ENCODE measurements at places on chromosomes 16 and 17. TPM values are rescaled to one million over a fixed set of nuclear protein-coding genes. Genes with fewer than 3 reads are reported as not detected.

ATXN2L gene
- 45.5 TPM for total RNA-seq

ATP6V0C gene
- 48.9 TPM for total RNA-seq

MLLT6 gene
- 19.1 TPM for total RNA-seq

IRF8 gene
- total RNA-seq = not detected

TMEM256 gene
- total RNA-seq = 43.7 TPM

FAM234A gene
- total RNA-seq = 49.5 TPM

CRHR1 gene
- not detected for total RNA-seq

KCNH6 gene
- not detected for total RNA-seq

CRYBA1 gene
- total RNA-seq = not detected

DNA sequence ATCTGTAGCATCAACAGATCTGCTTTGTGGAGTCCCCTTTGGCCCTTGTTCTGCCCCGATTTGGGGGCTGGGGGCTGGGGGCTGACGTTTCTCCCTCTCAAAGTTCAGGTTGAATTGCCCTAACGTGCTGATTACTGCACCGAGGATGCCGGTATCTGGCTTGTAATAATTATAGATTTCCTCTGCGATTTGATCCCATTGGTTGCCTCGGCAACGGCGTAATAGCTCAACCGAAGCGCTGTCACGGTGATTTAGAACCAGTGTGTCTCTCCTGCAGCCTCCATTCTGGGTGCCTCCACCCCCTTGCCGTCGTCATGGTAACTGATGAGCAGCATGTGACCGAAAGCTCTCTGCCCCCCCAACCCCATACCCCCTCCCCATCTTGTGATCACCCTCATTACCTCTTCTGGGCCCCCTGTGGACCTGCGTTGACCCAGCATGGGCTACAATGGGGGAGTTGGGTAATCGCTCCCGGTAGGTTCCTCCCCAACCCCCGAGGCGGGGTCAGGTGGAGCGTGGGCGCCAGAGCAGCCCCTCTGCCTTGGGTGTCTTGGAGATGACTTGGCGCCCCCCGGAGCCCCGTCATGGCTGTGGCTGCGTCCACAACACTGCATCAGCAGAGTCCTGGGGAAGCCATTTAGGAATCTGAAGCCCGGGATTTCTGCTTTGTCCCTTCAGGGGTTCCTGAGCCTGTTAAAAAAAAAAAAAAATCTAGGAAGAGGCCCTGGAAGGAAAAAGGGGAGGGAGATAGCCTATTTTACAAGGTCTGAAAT, 38.4 kb downstream of the ABAT start:
- DNase-seq = no peak

DNA sequence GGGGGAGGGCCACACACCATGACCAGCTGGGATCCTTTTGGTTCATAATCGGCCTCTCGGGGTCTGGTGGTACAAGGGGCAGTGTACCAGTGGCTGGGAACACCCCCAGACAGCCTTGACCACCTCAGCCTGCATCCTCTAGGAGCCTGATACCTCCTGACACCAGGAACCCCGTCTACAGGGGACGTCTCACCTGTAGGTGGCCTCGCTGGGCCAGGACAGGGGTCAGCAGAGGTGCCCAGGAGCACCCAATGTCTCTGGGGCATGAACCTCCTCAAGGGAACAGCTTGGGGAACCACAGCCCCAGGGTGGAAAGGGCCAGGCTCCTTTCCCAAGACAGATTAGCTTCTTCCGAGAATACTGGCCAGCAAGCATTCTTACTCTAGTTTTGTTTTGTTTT, 2.5 kb upstream of the METRNL start:
- no peak for DNase-seq

DNA sequence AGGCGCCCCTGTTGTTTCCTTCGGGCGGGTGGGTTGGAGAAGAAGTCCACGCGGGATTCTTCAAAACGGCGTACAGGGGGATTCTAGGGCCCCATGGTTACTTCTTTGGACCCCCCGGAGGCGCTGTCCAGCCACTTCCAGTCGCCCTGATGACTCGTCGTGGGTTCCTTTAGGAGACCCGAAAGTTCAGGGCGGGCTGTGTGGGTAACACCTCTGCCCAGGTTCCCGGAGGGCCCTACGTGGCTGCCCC, 716 bp upstream of the HIC1 start:
- no peak for DNase-seq

DNA sequence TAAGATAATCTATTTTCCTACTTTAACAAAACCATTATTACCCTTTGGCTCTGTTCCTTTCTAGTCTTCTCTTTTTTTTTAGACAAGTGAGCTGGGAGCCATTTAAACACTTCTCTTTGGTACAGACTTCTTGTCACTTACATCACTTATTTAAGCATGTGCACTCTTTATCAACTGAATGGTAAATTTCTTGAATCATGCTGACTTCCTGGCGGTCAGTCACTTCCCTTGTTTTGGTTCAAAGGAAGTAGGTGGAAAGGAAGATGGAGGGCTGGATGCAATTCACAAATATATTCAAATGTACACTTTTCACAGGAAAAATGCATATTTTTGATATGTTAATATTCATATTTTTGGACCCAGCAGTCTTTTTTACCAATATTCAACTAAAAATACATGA, 97.1 kb downstream of the ITFG1 start:
- no peak for DNase-seq

GRCh38 chr16:89371968-89372634, 118.3 kb downstream of the ANKRD11 start:
- DNase-seq = no peak

DNA sequence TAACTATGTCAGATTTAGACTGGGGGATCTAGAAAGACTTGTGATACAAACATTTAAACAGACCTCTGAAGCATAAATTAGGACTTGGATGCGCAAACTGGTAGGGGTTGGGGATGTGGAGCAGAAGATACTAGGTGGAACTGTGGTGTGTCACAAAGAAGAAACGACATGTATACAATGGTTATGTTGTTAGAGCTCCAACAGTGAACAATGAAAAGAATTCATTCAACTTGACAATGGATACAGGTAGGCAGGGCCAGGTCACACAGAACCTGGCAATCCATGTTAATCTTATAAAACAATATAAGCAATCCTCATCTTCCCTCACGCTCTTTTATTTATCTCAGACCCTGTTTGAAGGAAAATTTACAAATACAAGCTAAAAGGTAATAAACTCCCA, 102.0 kb downstream of the CDC27 start:
- DNase-seq = no peak

DNA sequence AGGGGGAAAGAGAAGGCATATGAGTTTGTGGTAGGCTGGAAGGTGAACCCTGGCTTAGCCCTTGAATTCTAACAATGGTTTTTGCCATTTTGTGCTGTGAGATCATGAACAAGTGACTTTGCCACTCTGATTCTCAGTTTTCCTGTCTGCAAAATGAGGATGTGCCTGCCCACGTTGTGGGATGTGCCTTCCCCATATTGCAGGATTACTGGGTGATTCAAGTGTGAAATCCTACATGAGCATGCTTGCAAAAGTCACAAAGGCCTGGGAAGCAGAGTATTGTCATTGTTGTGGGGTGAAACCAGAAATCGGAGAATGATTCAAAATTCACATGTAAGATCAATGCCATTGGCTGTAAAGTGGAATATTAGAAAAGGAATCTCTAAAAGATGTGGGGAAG, 28.6 kb upstream of the TVP23A start:
- no peak for DNase-seq

GRCh38 chr17:2416010-2416734, 15.3 kb upstream of the MNT start:
- DNase-seq = peak; percentile 92

DNA sequence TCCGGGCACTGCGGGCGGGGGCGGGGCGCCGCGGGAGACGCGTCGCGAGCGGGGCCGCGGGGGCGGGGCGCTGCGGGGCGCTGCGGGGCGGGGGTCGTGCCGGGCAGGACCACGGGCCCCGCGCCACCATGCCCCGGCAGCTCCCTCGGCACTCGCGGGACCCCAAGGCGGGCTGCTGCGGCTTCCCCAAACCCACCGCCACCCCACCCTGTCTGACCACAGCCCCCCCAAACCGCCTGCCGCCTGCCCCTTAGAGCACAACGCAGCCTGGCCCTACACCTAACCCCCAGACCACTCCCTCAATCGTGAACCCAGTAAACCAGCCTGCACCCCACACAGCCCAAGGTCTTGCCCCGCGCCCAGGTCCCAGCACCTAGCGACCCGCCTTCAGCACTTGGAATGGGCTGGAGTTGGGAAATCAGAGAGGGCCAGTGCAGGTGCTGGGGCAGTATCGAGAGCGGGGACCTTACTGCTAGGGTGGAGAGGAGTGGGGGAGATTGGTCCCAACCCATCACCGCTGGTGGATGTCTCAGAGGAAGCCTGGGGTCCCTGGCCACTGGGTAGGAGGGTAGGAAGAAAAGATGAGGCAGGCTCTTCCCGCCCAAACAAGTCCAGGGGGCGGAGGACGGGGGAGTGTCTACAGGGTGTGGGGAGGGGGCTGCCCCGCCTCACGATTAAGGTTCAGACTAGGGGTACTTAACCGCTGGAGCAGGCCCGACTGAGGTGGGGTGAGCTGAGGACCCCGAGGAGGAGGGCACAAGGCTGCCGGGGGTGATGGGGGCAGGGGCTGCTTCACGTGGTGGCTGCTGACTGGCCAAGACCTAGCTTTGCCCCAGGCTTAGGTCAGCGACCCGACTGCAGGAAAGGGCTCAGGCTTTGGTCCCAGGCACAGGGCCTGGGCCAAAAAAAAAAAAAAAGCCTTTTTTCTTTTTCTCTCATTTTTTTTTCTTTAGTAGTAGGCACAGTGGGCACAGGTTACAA, 539 bp upstream of the VAMP2 start:
- DNase-seq = no peak

GRCh38 chr16:57413301-57413730, 8.7 kb downstream of the CCL17 start:
- no peak for DNase-seq

DNA sequence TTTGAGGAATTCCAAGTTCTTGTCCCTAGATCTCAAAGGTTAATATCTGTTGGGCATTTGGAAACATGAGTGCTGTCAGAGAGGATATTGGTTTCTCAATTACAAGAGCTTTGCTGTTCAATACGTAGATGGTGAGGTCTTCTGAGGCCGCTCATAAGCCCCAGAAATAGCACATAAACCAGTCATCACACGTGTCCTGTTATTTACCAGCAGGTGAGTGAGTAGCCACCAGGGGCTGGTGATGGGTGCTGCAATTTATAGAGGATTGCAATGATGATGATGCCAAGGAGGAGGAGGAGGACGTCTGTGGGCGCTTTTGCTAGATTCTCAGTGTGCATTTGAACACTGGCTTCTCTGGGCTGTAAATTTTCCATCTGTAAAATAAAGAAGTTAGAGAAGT, 89.0 kb downstream of the SALL1 start:
- DNase-seq = no peak

DNA sequence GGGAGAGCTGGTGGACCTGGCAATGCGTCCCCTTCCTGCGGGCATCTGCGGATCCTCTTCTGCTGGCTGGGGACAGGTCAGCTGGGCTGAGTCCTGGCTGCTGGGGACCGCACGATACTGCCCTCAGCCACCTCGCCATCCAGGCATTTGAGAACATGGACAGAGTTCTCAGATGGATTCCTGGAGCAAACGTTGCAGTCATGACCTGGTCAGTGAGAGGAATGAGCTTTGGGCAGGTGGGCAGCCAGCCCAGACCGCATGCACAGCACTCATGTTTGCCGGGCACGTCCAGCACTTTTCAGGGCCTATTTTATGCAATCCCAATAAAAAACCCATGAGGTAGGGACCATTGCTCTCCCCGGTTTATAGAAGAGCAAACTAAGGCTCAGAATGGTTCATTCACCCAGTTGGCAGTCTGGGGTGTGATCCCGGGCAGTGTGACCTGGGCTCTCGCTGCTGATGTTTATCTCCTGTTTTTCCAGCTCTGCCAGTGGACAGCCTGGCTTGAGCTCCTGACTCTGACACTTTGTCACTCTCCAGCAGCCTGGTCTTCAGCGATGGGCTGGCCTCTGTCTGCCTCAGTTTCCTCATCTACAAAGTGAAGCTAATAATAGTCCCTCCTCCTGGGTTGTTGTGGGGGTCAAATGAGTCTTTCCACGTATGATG, 294.7 kb downstream of the IRF8 start:
- DNase-seq = no peak

DNA sequence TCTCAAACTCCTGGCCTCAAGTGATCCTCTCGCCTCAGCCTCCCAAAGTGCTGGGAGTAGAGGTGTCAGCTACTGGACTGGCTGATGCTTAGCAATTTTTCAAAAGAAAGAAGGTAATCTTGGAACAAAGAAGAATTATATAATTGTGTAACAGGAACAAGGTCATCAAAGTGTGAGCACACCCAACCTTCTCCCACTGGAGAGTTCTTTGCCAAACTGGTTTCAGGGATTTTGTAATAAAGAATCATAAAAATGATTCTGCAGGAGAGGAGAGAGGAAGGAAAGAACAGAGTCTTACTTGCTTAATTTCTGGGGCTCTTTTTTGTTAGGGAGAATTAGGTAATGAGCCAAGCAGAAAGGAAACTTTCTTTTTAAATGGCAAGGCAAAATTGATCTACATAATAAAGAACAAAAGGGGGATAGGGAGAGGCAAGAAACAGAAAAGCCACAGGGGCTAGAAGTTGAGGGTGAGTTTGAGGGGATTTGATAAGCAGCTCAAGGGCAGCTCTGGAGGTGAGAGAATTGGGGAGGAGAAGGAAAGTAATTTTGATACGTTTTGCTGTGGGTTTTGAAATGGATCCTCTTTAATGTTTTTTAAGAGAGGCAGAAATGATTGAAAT, 21.3 kb downstream of the CHD9NB start:
- no peak for DNase-seq

DNA sequence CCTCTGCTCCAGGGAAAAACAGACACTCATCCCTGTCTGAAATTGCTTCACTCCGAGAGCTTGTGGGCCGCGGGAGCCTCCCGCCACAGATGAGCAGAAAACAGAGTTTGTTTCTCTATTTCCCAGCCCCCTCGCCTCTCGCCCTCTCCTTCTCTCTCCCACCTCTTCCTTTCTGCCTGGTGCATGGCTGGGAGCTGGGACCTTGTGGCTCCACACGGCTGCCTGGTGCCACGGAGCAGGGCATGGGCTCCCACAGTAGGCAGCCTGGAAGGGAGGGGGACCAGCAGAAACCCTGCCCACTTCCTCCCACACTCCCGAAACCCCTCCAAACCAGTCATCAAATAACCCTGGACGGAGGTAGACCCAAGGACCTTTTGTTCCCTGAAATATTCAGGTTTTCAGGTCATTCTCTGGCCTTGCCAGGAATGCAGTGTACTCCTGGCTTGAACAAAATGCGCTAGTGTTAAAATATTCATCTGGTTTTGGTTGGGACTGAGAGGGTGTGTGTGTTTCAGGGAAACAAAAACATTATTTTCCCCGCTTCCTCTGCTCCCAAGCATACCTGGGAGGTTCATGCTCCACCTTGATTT, 204.9 kb downstream of the C16orf78 start:
- no peak for DNase-seq
